ENCODE measurements at places on chromosomes 1 and 21. TPM values are rescaled to one million over a fixed set of nuclear protein-coding genes. Genes with fewer than 3 reads are reported as not detected.

Gene LRRC38
- not detected for total RNA-seq

Gene CELF3
- not detected for total RNA-seq

Gene PRAMEF4
- not detected for total RNA-seq

Gene TRIM58
- not detected for total RNA-seq

Gene TESK2
- 0.36 TPM for total RNA-seq

Gene GBP2
- 1.1 TPM for total RNA-seq

Gene NCF2
- 2.9 TPM for total RNA-seq

Gene SPRR2G
- total RNA-seq: not detected

Gene KLF17
- 0.33 TPM for total RNA-seq

Gene KIF17
- total RNA-seq: 1.2 TPM

Gene CACNA1E
- not detected for total RNA-seq

Gene DNAJC11
- 33.1 TPM for total RNA-seq
